ENCODE measurements at places on chromosomes 1 and 21.

GRCh38 chr1:200795156-200795555, 56.5 kb downstream of the CAMSAP2 start:
- DNase-seq = no peak

GRCh38 chr1:211928993-211929637, 98.6 kb upstream of the LPGAT1 start:
- DNase-seq = no peak

DNA sequence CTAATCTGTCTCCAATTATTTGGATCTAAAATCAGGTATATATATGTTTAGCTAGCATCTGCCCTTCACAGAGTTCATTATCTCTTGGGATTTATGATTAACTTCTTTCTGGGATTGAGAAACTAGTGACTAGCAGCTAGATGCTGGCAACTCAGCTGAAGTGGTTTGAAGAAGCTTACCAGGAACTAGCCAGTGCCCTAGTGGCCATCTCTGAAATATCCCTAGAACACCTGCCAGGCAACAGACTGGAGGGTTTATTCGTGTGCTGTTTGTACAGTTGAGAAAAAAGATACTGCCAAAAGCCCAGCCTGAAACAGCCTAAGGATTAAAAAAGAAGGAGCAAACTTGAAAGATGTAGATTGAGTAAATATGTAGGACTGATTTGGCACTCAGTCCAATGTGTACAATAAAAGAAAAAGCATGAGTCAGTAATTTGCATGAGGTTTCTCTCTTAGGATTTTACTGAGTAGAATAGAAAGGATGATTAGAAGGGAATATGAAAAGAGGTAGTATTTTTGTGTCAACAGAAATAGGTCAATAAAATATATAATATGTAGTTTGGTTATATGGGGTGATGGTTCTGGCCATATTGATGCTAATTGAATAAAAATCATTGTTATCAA, 1144.6 kb upstream of the ADGRL2 start:
- no peak for DNase-seq

DNA sequence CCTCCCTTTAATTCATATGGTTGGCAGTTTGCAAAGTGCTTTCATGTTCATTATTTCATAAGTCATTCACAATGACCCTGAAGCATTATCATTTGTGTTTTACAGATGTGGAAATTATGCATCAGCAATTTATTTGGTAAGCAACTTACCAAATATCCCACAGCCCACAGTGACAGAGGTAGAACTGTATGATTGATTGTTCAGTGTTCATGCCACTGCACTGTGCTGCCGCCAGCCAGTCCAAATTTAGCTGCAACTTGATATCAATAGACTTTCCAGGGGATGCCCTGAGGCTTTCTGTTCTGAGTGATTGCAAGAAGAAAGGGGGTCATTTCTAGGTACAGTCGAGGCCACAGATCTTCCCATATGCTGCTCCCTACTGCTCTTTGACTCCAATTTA, 380.3 kb downstream of the PLPP3 start:
- DNase-seq = no peak
